ENCODE measurements at places on chromosomes 7 and 10.

DNA sequence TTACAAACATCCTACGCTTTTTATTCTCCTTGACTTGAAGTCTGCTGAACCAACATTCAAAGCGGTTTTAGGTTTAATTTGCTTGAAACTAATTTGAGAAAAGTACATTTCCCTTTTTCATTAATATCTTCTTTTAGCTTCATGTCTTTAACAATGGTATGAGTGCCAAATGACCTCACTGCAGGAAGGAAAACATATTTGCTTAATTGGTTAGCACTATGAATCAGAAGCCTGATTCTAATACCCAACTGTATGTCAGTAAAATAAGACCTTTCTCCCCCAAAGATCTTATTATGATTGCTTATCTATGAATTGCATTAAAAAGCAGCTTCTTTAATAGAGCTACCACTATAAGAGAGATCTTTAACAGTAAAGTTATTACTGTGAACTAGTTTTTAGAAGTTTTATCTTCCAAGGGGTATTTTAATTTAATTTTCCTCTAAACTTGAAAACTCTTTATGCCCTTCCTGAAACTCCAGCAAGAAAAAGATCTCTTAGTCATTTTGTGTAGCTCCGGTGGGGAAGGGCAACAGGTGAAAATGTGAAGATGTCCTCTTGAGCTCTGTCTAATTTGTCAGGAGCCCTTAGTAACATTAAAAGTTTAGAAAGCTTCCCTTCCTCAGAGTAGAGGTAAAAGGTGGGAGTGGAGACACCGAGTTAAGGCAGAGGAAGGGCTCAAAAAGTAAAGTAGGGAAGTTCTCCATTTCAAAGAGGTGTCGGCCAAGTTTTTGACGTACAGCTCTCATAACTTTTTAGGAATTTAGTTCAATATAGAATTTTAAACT lies 6.1 kb downstream of the COL1A2 start:
- no peak for DNase-seq

DNA sequence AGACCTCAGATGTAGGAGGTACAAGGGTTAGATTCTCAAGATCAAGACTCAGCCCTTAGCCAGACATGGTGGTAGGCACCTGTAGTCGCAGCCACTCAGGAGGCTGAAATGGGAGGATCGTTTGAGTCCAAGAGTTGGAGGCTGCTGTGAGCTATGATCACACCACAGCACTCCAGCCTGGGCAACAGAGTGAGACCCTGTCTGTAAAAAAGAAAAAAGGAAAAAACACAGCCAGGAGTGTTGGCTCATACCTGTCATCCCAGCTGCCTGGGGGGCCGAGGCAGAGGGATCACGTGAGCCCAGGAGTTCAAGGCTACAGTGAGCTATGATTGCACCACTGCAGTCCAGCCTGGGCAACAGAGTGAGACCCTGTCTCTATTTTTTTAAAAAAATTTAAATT lies 69.3 kb downstream of the GTF2IRD1 start:
- no peak for DNase-seq

GRCh38 chr10:15096661-15097010 lies 519 bp upstream of the RPP38 start:
- no peak for DNase-seq

DNA sequence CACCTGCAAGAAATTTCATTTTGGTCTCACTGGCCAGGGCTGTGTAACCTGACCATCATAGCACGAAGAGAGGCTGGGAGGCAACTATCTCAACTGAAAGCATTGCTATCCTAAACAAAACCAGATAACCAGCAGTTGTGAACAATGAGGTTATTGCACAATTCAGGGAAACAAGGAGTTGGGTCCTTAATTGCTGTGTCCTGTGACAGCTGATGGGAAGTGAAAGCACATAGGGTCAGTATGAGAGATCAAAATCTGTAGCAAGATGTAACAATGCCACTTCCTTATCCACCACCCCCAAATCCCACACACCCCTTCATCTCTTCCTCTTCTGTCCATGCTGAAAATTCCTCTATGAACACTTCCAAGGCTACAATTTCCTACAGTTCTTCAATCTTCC lies 80.2 kb downstream of the HTR7 start:
- no peak for DNase-seq

- no peak for DNase-seq
Measured at GRCh38 chr7:81232084-81232799, 313.4 kb upstream of the SEMA3C start.

DNA sequence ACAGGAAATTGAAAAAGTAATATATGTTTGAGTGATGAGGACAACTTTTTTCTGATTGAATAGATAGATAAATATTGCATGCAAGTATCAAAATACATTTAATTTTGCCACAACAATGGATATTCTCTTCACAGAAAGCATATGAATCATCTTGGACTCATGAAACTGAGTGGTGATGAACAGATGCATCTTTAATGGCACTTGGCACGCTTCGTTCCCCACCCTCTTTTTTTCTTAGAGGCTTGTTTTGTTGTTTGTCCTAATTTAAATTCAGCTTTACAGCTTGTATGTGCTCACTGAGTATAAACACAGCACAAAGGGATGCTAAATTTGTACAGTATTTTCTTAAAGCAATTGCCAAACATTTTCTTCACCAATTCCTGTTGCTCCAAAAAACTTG lies 145.0 kb upstream of the YAE1 start:
- DNase-seq: no peak

DNA sequence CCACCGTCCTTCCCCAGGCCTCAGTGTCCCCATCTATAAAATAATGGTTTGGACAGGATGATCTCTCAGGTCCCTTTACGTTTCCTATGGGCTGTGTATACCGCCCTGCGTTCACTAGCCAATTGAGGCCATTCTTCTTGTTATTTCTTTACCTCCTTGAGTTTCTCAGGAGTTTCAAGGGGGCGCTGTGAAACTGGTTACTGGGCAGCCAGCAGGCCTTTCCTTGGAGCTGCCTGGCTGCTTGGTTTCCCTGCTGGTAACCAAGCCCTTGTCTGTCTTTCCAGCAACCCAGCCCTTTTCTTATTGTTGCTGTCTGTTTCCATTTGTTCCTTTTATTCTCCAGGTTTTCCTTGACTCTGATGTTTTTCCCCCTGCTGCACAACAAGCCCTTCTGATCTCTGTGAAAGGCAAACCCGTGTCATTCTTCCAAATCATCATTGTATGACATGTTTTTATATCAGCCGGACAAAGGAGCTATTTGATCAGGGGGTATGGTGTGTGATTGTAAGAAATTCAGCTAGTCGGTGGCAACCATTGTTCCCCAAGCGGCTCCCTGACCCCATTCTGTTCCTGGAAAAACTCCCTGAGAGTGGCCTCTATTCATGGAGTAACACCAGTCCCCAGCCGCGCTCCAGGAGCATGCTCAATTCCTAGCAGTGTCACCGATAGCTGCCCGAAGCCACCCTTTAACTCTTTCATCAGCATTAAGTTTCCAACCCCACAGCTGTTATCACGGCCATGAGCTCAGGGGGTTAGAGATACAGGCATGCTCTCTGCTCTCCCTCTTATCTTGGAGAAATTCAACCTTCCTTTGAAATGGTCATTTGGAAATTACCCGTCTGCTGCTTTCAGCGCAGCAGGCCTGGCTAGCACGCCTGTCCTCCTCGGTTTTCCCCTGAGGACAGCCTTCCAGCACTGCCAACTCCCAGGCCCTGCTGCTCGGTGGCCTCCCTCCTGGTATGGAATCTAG lies 26.6 kb downstream of the FGF8 start:
- DNase-seq: no peak

- DNase-seq: no peak
Measured at GRCh38 chr7:17654940-17655339, 285.4 kb downstream of the SNX13 start.

DNA sequence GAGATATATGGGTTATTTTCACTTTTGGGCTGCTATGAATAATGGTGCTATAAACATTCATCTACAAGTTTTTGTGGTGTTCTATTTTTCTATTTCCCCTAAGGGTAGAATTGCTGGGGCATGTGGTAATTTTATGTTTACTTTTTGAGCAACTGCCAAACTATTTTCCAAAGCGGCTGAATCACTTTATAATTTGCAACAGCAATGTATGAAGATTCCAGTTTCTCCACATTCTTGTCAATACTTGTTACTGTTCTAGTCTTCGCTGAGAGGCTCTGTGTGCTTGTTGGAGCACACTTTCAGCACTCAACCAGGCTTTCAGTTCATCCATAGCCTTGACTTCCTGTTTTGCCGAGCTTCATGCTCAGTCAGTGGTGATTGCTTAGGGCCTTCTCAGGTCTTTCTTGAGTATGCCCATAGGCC lies 39.0 kb downstream of the ADK start:
- no peak for DNase-seq

- DNase-seq: no peak
Measured at GRCh38 chr7:27032839-27033238, 63.0 kb downstream of the HOXA1 start.

GRCh38 chr10:16843252-16843870 lies 26.1 kb upstream of the RSU1 start:
- DNase-seq: no peak

- no peak for DNase-seq
Measured at GRCh38 chr10:44950326-44951225, 9.0 kb upstream of the RASSF4 start.

DNA sequence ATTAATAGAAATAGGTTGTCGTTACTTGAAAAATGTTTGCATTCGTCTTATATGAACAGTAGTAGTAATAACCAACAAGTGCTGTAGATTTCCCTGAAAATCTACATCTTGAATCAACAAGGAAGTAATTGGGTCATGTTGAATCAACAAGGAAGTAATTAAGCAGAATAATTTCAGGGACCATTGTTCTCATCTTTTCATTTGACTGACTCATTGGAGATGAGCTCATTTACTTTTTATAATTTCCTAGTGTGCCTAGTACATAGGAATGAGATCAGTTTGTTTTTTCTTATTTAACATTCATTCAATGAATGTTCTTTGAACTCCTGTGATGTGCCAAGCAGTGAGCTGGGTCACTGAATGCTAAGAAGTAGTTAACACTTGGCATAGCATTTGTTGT lies 8.2 kb downstream of the CLDN12 start:
- no peak for DNase-seq

DNA sequence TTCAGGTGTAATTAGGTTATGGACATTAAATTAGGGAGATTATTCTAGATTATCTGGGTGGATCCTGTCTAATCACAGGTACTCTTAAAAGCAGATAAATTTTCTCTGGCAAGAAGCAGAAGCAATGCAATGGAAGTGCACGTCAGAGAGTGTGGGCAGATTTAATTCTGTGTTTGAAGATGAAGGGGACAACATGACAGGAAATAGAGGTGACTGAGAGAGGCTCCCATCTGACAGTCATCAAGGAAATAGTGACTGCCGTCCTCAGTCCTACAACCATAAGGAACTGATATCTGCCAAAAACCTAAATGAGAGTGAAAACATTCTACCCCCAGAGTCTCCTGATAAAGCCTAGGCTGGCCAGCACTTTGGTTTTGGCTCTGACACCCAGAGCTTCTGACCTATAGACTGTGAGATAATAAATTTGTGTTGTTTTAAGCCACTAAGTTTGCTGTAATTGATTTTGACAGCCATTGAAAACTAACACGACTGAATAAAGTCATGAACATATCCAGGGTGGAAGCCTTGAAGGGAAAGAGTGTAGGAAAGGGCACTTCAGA lies 30.5 kb upstream of the DDX50 start:
- DNase-seq: no peak

- DNase-seq: no peak
Measured at GRCh38 chr10:34320265-34320664, 494.8 kb downstream of the PARD3 start.

GRCh38 chr10:131621784-131622624 lies 278.8 kb upstream of the PPP2R2D start:
- DNase-seq: no peak

- DNase-seq: no peak
Measured at GRCh38 chr7:24704311-24704710, 53.0 kb downstream of the GSDME start.

DNA sequence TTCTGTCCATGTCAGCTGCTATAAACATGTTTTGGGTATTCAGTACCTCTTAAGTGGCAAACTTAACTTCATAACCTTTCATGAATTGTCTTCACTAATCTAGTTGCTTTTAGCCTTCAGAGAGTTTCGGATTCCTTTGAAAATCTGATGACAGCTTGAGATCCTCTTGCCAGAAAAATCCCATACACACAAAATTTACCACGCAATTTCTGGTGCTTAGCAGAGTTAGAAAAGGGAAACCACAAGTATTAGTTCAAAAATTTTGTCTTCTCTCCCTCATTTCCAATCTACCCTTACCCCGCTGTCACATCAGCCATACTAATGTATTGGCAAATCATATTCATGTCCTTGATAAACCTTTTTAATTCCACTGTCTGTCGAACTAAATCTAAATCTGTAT lies 72.7 kb upstream of the TMEM106B start:
- no peak for DNase-seq

GRCh38 chr10:55019439-55019838 lies 218.4 kb upstream of the PCDH15 start:
- DNase-seq: no peak

DNA sequence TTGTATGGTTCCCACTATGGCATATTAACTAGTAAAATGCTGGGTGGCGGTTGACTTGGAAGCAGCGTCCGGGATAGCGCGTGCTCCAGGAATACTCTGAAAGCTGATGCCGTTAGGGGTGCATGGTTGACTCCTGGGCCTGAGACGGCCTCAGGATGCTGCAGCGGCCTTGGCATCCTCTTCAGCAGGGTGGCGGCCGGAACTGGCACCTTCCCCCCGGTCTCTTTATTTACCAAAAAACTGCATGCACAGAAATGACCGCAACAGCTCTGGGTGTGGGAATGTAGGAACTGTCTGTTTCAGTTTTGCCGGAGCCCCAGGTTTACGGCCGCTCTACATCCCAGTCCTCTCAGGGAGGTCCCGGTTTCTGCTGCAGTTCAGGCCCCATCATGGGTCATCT lies 28.8 kb downstream of the PFKP start:
- DNase-seq: no peak

GRCh38 chr7:27992097-27992496 lies 188.5 kb downstream of the JAZF1 start:
- DNase-seq: no peak

DNA sequence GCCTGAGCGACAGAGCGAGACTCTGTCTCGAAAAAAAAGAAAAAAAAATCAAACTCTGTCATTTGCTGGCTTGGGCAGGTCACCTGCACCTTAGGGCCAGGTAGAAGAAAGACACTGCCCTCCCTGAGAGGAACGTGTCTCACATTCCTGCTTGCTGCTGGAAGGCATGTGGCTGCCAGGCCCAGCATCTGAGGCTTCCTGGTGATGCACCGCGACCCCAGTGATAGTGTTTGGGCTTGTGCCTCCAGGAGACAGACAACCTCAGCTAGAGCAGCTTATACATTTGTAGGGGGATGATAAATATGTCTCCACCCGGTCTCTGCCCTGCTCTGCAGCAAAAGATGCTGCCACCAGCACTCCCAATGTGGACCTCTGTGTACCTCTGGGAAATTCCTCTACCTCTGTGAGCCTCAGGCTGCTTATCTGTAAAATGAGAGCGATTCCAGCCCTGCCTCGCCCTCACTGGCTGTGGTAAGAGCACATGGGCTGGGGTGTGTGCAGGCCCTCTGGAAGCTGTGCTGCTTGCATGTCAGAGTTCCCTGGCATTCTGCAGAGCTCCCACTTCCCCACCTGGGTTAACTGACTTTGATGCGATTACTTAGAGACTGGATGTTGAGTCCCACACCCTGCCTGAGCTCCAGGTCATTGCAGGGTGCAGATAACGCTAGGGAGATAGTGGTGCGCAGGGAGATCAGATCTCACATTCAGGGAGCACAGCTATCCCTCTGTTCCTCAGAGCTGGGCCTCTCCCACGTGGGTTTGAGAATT lies 19.9 kb downstream of the SLC29A3 start:
- DNase-seq: no peak
